ENCODE measurements at places on chromosomes 5 and 9.

GRCh38 chr5:155989879-155990278, 337.1 kb upstream of the SGCD start:
- no peak for DNase-seq

- no peak for DNase-seq
Observed at GRCh38 chr5:87127426-87127825, 140.3 kb upstream of the RASA1 start.

GRCh38 chr9:126489581-126490213, 124.0 kb upstream of the LMX1B start:
- no peak for DNase-seq

- no peak for DNase-seq
Observed at GRCh38 chr9:120845255-120845654, 2.5 kb upstream of the PSMD5 start.

DNA sequence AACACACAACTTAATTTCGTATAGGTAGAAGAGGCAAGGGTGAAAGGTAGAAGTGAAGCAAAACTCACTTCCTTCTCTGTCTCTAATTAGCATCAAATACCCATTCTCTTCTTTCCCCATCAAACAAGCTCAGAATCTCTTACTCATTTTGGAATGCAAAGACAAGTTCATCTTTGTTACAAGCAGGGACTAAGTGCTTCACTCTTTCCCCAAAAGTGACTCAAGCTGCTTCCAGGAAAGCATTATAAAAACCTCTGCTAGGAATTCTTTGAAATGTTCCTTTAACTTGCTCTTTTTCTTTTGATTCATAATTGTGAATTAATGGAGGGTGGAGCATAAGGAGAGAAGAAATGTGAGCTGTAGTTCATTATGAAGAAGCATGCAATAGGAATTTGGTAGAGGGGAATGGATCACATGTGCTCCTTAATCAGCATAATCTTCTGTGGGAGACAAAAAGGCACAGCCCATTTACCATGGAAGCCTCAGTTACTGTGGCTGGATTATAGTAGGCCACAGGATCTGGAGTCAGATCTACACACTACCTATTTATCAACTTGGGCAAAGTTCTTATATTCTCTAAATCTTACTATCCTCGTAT, 109.5 kb upstream of the DPYSL3 start:
- no peak for DNase-seq

GRCh38 chr5:106860398-106861044, 810.2 kb downstream of the EFNA5 start:
- DNase-seq = no peak

DNA sequence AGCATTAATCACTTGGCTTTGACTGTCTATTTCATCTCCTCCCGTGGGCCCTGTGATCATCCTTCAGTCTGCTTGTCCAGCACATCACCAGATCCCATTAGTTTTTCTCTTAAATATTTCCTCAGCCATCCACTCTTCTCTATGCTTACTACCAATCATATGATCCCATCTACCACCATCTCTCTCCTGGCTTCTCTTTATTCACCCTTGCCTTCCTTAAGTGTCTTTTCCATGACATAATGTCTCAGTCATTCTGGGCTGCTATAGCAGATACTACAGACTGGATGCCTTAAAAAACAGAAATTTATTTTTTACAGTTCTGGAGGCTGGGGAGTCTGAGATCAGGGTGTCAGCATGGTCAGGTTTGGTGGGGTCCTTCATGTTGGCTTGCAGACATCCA, 208.4 kb upstream of the PPP1R2B start:
- no peak for DNase-seq

DNA sequence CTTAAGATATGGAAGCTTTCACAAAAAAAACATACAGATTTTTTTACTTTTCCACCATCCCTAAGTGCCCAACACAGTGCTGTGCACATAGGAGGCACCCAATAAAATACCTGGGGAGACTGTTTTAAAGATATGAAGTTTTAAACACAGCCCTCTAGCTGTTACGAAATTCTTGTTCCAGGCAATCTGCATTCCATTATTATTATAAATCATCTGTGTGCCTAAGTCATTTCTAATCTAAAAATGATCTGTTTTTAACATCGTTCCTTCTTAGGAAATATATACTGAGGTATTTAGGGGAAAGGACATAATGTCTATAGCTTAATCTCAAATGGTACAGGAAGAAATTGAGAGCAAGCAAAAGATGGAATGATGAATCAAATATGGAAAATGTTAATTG, 32.7 kb upstream of the ISCA1 start:
- DNase-seq = no peak

DNA sequence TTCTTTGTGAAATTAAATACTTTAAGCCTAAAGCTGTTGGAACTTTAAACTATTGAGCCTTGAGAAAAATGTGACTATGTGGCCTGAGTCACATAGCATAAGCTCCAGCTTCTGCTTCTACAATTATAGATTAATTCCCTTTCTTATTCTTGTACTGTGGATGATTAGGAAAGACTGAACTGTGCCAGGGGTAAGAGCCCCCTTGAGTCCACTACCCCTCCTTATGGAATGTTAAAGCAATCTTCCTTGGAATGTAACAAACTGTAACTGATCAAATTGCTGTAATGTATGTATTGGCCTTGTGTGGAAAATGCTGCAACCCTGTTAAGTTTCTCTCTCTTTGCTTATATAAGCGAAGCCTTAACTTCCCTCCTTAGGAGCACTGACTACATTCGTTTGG, 273.2 kb downstream of the FAM170A start:
- no peak for DNase-seq

DNA sequence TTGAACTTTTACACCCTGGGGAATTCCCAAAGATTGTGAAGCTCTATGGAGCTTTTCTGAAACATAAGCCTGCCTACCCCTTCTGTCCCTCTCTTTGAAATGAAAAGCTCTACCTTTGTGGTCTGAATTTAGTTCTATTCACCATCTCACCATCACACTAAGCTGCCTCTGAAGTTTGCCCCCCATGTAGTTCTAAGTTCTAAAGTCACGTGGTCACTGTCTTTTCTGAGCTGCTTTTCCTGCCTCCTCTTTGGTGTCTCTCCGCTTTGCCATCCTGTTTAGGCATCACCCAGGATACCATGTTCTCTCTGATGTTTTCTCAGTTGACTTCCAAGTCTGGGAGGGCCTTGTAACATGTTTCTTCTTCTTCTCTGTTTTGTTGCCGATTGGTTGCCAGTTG, 2206.6 kb downstream of the MAT2B start:
- DNase-seq = no peak

DNA sequence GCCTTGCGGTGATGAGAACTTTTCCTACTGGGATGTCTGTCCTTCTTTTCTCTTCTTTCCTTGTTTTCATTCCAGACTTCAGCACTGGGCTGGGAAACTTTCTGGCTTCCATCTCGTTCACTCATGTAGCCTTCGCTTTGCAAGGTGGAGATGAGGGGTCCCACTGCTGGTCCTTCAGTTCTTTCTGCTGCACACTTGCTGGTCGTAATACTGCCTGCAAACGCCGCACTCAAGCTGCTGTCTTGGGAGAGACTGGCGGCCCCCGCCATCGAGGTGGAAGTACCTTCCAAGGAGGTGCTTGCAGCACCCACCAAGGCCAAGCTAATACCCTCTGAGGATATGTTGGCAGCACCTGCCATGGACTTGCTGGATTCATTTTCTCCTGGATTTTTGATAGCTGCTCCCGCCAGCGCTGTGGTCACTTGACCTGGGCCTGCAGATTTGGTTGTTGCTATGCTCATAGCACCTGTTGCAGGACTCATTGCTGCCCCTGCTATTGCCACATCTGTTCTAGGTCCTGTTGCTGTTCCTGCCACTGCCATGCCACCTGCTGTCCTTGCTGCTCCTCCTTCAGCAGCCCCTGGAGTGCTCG, 3.0 kb downstream of the GARIN3 start:
- no peak for DNase-seq

GRCh38 chr5:53246042-53246836, 136.7 kb upstream of the MOCS2 start:
- no peak for DNase-seq

GRCh38 chr9:110058304-110058953, 149.5 kb downstream of the C9orf152 start:
- DNase-seq = peak; percentile 82

GRCh38 chr5:158406884-158407823, 548.2 kb upstream of the CLINT1 start:
- DNase-seq = no peak

- no peak for DNase-seq
Observed at GRCh38 chr5:142304013-142304701, 20.7 kb downstream of the SPRY4 start.

DNA sequence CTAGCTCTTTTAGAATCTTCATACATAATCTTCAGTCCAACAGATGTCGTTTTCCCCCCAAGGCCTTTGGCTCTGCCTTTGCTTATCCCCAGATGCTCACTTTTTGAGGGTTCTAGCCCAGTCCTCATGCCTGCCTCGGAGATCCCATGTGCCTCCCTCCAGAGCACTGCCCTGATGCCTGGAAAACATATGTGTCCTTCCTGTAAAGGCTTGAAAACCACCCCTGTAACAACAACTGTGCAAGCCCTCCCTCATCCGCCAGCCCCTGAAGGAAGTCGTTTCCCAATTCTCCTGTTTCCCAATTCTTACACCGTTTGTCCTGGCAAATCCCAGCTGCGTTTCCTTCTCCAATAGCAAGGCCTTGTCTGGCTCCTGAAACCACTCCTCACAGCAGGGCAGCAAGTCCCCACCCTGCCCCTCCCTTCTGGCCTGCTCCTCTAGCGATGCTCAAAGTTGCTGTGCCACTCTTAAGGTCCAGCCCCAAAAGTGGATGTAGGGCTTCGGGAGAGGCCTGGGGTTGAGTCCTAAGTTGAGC, 52.2 kb downstream of the SLC36A1 start:
- no peak for DNase-seq

- no peak for DNase-seq
Observed at GRCh38 chr5:84281383-84281782, 103.3 kb downstream of the EDIL3 start.

GRCh38 chr9:91047529-91047928, 245.9 kb downstream of the SYK start:
- no peak for DNase-seq

- no peak for DNase-seq
Observed at GRCh38 chr9:36007316-36007708, 29.4 kb upstream of the RECK start.

GRCh38 chr9:83448626-83449025, 89.6 kb downstream of the FRMD3 start:
- DNase-seq = no peak

- no peak for DNase-seq
Observed at GRCh38 chr5:15898641-15899040, 280.9 kb downstream of the MARCHF11 start.

DNA sequence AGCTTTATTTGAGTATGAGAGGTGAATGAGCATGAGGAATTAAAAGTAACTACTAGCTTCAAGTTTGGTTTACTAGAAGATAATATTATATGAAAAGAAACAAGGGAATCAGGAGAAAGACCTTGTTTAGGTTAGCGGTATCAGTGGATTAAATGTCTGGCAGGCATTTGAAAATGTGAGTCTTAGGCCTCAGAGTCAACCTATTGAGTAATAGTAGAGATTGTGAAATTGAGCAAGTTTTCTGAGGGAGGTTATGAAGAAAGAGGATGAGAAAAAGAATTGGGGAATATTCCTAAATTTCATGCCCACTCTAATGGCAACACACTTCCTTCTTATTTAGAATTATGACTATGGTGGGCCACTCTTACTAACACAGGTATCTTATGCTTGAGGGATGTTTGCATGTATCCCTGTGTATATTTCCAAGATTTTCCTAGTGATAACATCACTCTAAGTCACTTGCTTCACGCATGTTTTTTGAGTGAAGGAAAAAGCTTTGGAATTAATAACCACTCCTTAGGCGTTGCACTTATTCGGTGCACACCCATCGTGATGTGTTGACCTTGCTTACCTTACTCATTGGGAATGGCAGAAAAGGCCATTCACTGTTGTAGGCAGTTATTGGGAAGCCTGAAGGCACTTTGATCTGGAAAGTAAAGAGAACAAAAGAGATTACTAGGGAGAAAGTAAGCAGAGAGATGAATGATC, 8.2 kb upstream of the ELL2 start:
- no peak for DNase-seq

DNA sequence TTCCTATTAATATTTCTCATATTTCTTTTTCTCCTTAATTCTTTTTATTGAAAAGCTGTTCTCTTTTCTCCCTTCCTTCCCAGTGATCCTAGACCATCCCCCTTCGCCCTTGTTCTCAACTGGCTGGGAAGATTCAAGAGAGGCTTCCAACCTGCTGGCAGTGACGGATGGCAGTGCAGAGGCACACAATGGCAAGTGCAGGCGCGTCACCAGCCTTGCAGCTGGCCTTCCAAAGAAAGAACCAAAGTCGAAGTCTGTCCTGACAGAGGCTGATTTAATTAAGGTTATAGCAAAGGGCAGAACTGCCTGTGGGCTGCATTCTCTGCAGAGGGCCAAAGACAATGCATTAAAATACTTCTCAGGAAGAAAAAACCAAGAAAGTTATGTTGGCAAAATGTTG, 7.4 kb downstream of the CEMIP2 start:
- no peak for DNase-seq

- no peak for DNase-seq
Observed at GRCh38 chr5:1673042-1673677, 126.5 kb downstream of the MRPL36 start.

GRCh38 chr9:133384736-133385321, 8.7 kb downstream of the STKLD1 start:
- DNase-seq = no peak

- DNase-seq = no peak
Observed at GRCh38 chr9:126155756-126156664, 170.6 kb upstream of the MVB12B start.

DNA sequence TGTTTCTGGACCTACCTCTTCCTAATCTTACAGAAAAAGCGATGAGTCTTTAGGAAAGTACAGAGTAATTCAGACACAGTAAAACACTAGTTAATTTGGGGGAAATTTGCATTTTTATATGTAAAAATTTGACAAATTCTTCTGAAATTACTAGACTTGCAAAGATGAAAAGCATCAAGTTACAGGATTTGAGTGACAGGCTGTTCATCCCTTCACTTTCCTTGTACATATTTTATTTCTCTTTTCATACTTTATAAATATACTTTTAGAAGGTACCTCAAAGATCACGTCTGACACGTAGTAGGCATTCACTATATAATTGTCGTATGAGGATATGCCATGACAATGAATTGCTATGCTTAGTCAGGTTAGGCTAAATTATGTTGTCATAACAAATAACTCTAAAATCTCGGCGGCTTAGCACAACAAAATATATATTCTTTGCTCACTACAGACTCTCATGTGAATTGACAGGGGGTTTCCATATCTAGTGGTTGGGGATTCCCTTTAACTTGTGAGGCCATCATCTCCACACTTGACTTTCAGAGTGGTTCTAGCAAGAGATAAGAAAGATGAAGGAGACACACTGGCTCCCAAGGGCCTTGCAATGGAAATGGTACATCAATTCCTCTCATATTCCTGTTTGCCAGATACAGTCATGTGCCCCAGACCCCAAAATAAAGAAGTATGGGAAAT, 154.1 kb upstream of the TUT7 start:
- no peak for DNase-seq

All from HuH-7 (cell line).